HuH-7.5 (cell line): ENCODE measurements at places on chromosomes 4 and X.

GRCh38 chr4:13733817-13734216 lies 106.3 kb upstream of the BOD1L1 start:
- no peak for DNase-seq

DNA sequence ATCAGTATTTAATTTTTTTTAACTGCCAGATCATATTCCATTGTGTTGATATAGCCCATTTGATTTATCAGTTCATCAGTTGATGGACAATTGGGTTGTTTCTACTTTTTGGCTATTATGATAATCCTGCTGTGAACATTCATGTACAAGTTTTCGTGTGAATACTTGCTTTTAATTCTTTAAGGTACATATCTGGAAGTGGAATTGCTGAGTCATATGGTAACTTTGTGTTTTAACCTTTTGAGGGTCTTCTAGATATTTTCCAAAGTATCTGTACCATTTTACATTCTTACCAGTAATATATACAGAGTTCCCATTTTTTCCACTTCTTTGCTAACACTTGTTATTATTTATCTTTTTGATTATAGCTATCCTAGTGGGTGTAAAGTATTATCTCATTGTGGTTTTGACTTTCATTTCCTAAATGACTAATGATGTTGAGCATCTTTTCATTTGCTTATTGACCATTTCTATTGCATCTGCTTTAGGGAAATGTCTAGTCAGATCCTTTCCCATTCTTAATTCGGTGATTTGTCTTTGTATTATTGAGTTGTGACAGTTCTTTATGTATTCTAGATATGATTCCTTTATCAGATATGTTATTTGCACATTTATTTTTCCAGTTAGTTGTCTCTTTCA lies 75.2 kb upstream of the NUDT6 start:
- DNase-seq, result no peak

DNA sequence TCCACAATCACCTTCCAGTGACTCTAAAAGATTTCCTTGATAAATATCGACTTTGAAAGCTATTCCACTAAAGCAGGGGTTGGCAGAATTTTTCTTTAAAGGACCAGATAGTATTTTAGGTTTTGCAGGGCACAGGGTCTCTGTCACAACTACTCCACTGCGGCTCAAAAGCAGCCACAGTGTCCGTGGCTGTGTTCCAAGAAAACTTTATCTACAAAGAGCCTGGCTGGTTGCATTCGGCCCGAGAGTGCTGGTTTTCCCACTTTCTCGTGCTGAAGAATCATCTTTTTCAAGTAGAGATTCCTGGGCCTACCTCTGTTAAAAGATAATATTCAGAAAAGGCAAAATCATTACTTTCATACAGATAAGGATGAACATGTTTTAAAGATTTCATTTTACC lies 55.6 kb downstream of the TSPAN7 start:
- no peak for DNase-seq

- no peak for DNase-seq
These were observed 37.7 kb upstream of the FAT1 start for GRCh38 chr4:186761393-186761792.
